ENCODE measurements at places on chromosomes 1 and 21.

GRCh38 chr1:30420519-30421050 lies 302.8 kb downstream of the MATN1 start:
- no peak for DNase-seq

- DNase-seq = no peak
Observed at GRCh38 chr1:117658676-117659075, 52.8 kb downstream of the TENT5C start.

- no peak for DNase-seq
Observed at GRCh38 chr21:20999659-21000058, 1.4 kb downstream of the NCAM2 start.

DNA sequence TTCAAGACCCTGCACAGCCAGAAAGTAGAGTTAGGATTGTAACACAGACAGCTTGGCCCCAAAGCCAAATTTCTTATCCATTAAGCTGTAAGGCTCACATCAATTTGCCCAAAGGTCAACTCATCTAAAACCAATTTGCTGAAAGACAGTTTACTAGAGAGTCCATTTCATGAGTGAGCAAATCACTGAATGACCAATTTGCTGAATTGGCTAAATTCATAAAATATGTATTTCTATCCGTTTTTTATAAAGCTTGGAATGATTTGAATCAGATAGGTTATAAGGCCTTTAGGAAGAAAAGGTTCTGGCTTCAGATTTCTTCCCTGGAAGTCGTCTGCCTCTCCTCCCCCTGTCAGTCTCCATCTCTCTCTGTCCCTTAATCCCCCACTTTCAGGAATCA lies 168.1 kb downstream of the FCRL5 start:
- DNase-seq = no peak

DNA sequence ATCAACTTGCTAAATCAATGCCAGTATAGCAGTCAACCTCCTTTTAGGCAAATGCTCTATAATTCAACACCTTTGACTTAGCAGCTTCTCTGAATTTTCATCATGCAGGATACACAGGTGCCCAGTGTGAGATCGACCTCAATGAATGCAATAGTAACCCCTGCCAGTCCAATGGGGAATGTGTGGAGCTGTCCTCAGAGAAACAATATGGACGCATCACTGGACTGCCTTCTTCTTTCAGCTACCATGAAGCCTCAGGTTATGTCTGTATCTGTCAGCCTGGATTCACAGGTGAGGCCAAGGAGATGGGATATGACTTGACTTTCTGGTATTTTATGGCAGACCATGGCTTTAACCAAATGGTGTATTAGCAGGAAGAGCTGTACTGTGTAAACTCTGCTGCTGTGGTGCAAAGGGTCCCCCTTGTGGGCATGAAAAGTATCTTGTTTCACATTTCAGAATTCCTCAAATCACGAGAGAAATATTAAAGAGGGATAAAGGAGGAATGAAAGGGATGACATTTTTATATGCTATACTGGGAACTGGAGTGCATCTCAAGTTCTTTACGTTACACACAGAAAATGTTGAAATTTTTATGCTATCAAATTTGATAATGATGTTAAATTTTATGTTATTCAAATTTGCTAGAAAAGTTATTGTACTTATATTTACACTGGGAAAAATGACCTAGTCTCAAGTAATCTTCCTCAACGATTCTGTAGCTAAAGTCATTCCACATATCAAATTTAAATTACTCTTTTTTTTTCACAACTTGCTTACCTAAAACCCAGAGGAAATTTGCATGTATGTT lies 88.9 kb downstream of the CRB1 start:
- no peak for DNase-seq

DNA sequence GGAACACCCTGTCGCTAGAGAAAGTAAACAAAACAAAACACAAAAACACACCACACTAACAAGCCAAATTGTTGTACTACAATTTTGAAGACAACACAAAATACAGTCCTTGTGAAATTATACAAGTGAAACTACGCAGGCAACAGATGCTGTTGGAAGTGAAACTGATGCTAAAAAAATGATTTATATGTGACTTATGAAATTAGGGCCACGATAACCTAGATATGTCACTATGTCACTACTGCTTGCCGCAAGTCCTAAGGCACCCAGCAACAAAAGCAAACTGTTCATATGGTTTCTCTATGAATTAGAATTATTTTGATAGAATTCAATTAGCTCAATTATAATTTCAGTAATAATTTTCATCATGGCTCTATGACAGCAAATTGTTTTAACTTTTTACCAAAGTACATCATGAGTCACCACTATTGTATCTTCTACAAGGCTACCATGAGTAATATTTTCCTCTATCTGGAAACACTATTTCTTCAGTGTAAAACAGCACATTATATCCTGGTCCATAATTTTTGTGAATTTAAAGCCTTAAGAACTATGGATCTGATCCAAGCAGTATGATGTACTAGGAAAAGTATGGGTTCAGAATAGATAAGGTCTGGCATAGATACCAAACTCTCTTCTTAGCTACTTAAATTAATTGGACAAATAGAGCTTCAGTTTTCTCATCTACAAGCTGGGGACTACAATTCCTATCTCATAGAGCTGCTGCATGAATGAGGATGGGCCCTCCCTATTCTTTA lies 216.3 kb downstream of the COL11A1 start:
- no peak for DNase-seq

DNA sequence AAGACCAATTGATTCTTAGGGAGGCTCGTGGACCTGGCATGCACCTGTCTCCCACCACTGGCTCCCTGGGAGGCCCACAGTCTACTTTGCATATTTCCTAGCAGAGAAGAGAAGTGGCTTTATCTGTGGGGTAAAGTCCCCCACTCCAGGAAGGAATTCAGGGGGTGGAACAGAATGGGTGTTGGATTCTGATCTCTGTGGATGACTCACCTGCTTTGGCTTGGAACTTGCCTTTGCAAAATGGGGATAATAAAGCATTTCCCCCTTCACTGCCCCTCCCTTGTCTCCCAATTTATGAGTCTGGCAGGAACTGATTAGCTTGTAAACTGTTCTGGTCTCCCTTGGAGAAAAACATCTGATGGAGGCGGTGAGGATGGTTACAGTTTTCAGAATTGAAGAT lies 21.2 kb upstream of the OTUD3 start:
- DNase-seq = no peak

GRCh38 chr1:34866762-34867109 lies 7.2 kb upstream of the SMIM12 start:
- DNase-seq = no peak

- no peak for DNase-seq
Observed at GRCh38 chr1:180542838-180543145, 16.0 kb upstream of the OVAAL start.

- DNase-seq = no peak
Observed at GRCh38 chr1:205438213-205439158, 16.6 kb upstream of the LEMD1 start.

GRCh38 chr1:53878492-53879105 lies 11.0 kb downstream of the YIPF1 start:
- peak; percentile 12 for DNase-seq

GRCh38 chr1:170395149-170395548 lies 136.8 kb upstream of the GORAB start:
- DNase-seq = no peak

GRCh38 chr1:201759194-201759815 lies 69.7 kb upstream of the IPO9 start:
- DNase-seq = no peak

DNA sequence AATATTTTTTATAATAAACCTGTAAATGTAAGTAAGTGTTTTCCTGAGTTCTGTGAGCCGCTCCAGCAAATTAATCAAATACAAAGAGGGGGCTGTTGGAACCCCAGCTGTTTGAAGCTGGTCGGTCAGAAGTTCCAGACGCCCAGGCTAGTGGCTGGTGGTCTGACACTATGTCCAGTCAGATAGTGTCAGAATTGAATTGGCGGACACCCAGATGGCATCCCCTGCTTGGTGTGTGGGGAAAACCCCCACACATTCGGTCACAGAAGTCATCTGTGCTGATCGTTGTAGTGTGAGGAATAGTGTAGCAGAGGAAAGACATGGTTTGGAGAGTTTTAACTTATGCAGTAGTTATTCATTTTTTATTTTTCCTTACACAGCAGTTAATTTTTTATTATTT lies 32.4 kb downstream of the TBCE start:
- no peak for DNase-seq

- DNase-seq = no peak
Observed at GRCh38 chr1:203040513-203041275, 14.4 kb downstream of the PPFIA4 start.

DNA sequence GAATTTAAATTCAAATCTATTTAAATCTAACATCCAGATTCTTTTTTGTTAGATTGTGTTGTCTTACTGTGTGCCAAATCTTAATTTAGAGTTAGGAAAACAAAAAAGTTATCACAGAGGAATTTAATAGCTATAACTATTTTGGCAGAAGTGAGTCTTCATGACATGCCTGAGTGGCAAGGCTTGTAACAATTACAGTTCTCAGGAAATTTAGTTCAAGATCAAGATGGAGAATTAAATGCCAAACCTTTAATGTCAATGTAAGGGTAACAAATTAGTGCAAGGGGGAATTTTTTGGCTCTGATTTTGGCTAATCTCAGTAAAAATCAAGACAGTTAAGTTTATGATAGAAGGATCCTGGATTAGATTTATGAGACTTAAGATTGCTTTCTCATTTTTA lies 58.4 kb downstream of the GDAP2 start:
- no peak for DNase-seq

GRCh38 chr1:221724931-221725605 lies 16.8 kb downstream of the DUSP10 start:
- DNase-seq = no peak

DNA sequence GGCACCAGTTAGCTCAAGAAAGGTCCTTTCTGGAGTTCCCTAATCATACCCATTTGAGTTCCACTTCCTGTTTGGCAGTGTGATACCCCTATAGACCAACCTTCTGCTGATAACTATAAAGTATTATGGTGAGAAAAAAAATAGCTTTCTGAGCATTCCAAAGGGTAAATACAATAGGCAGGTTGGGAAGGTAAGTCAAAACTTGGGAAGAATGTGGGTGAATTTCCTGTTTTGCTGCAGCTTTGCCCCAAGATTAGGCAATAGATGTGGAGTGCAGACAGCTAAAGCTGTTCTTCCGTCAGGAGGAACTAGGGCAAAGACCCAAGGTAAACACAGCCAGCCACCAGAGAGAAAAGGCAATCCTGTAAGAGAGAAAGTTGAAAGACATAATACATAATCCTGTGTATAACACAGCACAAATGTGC lies 49.9 kb upstream of the GUCA2A start:
- no peak for DNase-seq

DNA sequence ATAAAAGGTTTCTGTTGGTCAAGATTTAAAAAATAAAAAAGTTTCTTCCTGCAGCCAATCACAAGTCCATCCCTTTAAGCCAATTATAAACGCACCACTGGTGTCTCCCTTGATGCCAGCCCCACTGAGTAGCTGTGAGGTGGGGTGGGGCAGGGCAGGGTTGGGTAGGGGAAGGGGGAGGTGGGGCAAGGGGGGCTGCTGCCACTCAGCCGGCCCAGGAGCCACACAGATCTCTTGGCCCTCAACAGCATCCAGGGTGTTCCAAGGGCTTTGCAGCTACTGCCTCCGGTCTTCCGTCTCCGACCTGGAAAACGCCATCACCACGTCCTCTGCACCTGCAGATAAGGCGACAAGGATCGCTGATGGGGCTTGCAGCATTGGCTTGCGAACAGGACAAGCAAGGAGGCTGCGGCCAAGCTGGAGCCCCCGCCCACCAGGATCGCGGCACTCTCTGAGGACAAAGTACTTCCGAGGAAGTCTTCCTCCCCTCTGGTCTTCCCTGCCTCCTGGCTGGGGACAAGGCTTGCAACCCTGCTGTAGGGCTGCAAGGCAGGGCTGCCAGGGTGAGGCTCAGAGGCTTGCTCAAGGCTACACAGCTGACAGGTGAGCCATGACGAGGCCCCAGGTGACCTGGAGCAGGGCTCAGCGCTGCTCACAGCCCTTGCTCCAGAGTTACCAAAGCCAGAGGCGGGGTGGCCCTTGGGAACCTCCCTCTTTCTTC lies 26.8 kb upstream of the CLSTN1 start:
- no peak for DNase-seq

DNA sequence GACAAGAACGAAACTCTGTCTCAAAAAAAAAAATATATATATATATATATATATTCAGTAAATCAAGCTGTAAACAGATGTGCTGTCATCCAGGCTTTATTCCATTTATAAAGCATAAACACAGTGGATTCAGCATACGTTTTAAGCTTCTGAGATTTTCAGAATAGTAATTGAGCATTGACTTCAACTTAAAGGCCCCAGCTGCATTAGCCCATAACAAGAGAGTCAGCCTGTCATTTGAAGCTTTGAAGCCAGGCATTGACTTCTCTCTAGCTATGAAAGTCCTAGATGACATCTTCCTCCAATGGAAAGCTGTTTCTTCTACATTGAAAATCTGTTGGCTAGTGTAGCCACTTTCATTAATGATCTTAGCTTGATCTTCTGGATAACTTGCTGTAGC lies 6.6 kb downstream of the KPNA6 start:
- no peak for DNase-seq

DNA sequence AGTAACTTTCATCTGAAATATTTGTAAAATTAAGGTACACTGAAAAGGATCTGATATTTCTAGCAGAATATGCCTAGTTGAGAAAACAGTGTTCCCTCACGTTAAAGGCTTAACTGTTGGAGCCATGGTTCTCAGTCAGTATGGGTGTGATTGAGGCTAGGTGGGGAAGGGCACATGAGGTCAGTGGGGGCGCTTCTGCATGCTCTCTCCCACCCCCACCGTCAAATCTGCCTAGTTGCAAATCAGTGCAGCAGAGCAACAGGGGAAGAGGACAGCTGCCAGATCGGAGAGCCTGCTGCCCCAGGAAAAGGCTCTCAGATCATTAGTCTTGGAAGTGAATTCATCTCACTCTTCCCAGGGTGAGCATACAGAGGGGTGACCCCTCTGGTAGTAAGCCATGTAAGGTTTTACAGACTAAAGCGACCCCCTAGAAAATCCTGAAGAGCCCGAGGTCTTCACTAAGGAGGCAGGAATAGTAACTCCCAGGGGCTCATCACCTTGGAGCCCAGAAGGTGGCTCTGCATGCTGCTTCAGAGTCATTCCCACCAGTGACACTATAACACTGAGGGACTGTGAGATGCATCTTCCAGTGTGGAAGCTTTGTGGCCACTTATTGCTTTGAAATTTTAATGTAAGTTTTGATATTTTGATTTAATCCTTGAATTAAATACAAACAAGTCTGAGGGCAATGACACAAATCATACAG lies 83.1 kb upstream of the BARHL2 start:
- DNase-seq = no peak

DNA sequence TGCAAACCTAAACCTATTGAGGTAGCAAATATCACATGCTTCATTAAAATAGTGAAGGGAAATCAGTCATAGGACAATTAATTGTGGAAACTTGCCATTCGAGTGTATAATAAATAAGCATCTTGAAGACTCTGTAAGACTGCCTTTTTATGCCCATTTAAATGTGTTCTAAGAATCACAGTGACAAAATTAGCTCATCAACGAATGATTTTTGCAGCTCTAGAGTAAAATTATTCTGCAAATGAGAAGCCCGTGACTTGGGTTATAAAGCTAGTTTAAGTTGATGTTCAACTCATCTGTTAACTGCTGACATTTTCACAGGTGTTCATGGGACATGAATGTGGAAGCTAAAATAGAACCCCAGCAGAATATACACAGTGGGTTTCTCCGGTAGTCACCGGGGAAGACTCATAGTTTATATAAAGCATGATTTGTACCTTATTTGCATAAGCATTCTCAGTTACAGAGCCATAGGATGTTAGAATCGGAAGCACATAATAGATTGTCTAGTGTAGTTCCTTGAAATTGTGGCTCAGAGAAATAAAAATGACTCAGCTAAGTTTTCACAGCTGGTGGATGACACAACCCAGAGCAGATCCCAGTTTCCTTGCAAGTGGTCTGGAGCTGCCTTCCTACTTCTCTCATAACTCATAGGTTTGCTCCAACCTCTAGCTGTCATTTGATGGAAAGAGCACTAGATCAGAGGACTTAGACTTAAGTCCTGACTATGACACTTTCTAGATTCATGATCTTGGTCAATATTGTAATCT lies 107.3 kb downstream of the UCHL5 start:
- no peak for DNase-seq

Measured in NCI-H1930 (cell line).